ENCODE measurements at places on chromosomes 1 and 21.
A peak's percentile ranks its signal among the peaks of the same experiment; 100 is the strongest.

DNA sequence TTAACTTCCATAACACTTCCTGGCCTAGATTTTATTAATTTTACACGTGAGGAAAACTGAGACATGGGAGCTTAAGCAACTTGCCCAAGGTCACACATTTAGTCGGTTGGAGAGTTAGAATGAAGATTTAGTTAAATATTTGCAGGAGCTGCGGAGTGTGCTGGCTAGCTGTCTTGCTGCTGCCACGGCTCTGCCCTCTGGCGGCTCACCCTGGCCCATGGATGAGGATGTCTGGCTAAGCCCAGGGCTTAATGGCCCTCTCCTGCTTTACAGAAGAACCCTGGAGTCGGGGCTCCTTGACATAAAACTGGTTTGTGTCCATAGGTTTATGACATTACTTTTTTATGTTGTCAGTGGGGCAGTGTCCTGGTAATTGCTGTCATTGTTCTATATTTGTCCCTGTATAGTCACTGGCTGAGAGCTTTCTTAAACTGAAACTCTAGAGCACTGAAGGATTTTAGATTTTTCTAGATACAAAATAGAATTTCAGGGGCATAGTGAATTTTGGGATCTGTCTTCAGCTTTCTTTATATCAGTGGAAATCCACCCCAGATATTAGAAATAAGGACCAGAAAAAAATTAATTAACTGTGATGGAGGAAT lies 88.9 kb upstream of the WLS start:
- DNase-seq: peak; percentile 41

- no peak for DNase-seq
These were observed 368.0 kb downstream of the HHAT start for GRCh38 chr1:210696709-210697108.

- DNase-seq: no peak
These were observed 36.5 kb upstream of the LRRC3 start for GRCh38 chr21:44418876-44419230.

DNA sequence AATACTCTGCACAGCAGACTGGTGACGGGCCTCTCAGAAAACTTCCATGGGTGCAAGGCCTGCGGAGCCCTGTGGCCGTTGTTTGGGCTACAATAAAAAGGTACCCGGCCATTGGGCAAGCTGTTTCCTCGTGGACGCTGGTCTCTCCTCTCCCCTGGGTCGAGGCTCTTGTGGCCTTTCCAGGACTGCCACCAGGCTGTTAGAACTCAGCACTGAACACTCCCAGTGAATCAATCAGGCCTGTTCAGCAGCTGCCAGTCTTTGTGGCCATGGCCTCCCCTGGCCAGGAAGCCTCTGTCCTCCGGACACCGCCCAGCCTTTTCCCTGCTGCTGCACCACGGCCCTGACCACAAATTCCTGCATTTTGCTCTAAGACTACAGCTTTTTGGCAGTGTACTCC lies 33.0 kb upstream of the ACTRT2 start:
- no peak for DNase-seq

GRCh38 chr1:23216771-23217420 lies 406 bp downstream of the HTR1D start:
- peak; percentile 28 for DNase-seq

- DNase-seq: no peak
These were observed 116.3 kb upstream of the COL6A1 start for GRCh38 chr21:45865106-45865835.

GRCh38 chr1:60102267-60103061 lies 28.9 kb upstream of the C1orf87 start:
- no peak for DNase-seq

- peak; percentile 87 for DNase-seq
These were observed 2.8 kb upstream of the ZBTB7B start for GRCh38 chr1:154999571-155000410.

DNA sequence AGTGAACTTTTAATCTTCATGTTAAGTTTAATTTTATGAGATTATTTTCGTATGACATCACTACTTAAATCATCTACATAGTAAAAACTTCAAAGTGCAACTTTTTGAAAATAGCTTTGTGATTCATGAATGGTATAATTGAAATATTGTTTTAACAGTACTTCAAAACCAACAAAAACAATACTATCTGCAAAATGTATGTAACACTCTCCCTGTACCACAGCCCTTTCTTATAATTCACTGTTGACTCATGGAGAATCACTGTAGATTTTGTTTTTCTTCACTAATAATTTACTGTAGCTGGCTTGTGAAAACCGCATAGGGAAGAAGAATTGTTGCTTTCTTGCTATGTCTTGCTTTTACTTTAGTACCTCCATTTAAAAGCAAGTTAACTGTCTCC lies 301.4 kb upstream of the ADAMTS5 start:
- no peak for DNase-seq

DNA sequence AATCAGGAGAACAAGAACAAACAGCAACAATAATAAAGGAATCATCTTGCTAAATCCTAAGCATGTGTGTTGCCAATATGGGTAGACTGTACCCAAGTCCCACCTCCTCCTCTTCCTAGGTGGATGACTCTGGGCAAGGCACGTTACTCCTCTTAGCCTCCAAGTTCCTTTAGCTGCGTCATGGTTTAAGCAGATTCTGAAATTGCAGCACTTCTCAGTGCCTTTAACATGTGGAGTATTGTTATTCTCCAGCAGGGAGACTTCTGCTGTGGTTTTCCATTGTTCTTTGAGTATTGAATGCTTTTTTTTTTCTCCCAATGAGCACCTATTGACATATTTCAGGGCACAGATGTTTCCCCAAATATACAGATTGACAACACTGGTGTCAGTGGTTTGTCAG lies 15.5 kb downstream of the ARHGEF10L start:
- DNase-seq: no peak

DNA sequence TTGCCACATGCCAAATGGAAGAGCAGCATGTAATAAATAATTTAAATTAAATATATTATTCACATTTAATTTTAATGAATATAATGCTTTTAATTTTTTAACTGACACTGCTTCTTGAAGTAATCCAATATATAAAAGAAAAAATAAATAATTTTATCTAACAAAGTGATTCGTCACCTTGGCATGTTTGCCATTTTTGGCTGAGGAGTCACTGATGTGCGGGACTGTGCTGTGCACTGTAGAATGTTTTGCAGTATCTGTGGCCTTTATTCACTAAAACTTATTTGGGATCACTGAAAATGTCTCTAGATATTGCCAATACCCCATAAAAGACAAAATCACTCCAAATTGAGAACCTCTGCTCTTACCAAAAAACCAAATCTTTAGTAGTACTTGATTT lies 807.8 kb downstream of the BRINP3 start:
- no peak for DNase-seq

DNA sequence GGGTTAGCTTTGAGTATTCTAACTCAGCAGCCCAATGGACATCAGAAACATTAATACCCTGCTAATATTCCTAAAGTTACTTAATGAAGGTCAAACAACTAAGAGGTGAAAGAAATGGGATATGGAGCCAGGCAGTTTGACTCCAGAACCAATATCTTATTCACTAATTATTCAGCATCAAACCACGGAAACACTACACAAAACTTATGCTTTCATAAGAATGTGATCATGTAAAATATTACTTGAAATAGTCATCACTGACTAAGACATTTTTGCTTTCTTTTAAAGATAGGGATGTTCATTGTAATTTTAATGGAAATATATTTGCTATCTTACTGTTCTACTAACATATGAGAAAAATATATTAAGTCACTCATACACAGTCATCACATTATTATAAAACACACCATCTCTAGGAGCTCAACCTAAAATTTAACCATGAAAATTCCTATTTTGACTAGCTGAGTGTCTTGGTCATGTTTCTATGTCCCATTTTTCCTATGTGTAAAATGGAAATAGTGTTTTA lies 240.9 kb downstream of the KCTD3 start:
- no peak for DNase-seq

DNA sequence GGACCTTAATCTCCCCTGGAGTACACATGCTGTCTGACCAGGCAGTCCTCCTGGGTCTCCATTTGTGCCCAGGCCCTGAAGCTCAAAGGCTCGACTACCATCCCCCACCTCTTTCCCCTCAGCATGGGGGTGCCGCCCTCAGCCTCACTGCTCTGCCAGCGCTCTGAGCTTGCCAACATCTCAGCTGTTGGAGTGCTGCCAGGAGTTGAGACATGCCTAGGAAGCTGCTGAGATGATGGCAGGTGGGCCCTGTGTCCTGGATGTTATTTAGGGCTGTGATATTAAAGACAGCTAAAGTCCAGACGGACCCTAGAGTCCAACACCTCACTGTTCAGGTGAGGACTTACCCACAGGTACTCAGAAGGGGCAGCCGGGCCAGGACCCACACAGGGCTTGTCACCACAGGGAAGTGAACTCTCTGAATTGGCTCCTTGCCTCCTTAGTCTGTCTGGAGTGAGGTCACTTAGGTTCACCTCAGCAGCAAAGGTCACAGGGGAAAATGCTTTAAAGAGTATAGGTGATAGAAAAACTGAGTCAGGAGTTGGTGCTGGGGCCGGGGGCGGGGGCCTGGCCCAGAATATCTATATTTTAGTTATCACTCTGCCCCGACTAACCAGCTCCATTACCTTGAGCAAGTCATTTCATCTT lies 19.7 kb upstream of the KCNC4 start:
- no peak for DNase-seq

DNA sequence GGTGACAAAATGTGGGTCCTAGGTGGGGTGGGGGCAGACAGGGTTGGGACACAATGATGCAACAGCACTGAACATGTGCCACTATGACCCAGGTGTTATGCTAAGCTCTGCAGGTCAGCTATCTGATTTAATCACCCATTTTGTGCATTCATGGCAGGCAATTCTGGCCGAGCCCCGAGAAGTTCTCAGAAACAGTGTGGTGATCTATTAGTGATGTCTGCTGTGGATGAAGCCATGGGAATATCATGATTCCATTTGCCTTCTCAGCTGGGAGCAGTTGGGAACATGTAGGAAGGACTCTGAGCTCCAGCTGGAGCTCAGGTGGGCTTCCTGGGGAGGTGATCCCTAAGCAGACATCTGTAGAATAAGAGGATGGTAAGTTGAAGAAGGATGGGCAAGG lies 194.0 kb upstream of the POU3F1 start:
- no peak for DNase-seq

DNA sequence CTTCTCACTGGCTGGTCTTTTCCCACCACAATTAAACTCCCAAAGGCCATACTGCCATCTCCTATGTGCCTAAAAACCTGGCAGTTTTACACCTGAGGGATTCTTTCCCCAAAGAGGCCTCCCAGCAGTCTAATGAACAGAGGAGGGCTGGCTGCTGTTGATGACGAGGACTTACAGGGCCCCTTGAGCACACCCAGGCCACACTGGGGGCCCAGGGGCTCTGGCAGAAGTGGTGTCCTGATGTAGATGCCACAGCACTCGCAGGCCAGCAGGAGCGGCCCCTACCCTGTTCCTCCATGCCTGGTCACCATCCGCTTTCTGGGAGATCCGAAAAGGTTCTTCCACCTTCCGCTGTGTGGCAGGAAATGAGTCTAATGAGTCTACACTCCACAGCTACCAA lies 24.2 kb downstream of the POFUT2 start:
- DNase-seq: no peak

- no peak for DNase-seq
These were observed 1899.9 kb downstream of the NCAM2 start for GRCh38 chr21:22898051-22898665.

- no peak for DNase-seq
These were observed 8.0 kb downstream of the PEX10 start for GRCh38 chr1:2404142-2404889.

DNA sequence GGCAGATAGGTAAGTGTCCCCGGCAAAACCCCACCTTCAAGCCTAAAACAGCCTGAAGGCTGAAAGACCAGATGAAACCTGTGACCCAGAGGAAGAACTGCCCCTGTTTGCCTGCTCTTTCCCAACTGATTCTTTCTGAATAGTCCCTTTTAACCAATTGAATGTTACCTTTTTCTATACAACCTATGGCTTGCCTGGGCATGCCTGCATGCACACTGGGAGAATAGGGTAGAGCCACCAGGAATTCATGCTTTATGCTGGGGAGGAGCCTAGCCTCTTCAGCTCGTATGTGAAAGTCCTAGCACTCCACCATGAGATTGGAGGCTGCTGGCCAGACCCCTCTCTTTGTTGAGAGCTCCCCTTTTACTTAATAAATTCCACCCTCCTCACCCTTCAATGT lies 340.0 kb downstream of the PTBP2 start:
- DNase-seq: no peak

- DNase-seq: no peak
These were observed 65.1 kb downstream of the MSH4 start for GRCh38 chr1:75861831-75862230.

- no peak for DNase-seq
These were observed 1.5 kb downstream of the LSS start for GRCh38 chr21:46226920-46227599.

DNA sequence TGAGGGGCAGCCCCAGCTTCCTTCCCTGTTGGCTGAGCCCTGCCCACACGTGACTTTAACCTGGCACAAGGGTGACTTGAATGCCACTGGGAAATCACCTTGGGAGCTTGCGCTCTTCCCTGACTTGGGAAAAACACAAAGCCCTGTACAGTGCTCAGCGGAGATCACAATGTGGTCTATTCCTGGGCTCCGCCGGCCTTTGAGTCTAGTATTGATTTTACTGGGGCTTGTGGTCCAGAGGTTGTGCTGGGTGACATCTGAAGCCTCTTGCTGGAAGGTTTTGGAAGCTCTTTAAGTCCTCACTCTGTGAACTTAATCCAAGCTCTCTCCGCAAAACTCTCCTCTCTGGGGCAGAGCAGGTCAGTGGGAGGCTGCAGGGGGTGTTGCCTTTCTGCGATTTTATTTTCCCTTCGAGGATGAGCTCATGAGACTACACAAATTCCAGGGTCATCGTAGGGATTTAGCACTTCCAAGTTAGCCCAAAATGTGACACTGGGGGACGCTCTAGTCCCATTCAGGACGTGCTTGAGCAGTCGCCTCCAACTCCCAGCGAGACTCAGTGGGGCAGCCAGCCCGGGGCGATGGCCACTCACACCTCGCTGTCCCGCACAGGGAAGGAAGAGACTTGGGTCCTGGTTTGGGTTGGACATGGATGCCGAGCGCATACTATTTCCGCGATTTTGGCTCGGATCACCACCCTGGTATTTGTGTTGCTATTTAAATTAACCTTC lies 291.9 kb upstream of the AJAP1 start:
- DNase-seq: no peak

- no peak for DNase-seq
These were observed 438.5 kb downstream of the PTPRU start for GRCh38 chr1:29674627-29675326.

- no peak for DNase-seq
These were observed 12.3 kb upstream of the CENPF start for GRCh38 chr1:214590696-214591095.

- DNase-seq: no peak
These were observed 22.5 kb upstream of the PKP1 start for GRCh38 chr1:201260648-201261311.

DNA sequence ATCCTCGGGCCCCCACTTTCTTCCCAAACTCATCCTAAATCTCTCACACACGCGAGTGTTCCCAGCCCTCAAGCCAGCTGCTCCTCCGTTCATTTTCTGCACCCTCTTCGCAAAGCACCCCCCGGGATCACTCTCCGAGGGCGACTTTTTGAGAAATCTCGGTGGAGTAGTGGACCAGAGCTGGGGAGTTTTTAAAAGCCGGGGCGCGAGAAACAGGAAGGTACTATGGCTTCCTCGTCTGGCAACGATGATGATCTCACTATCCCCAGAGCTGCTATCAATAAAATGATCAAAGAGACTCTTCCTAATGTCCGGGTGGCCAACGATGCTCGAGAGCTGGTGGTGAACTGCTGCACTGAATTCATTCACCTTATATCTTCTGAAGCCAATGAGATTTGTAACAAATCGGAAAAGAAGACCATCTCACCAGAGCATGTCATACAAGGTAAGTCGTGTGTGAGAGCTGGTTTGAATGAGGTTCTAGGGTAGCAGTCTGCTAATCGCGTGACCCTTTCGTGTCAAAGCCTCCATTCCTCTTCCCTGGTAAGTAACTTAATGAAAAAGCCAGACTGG lies 800 bp downstream of the DR1 start:
- peak; percentile 23 for DNase-seq
